AML-193 (cell line): ENCODE measurements at places on chromosomes 6 and 20.
A peak's percentile ranks its signal among the peaks of the same experiment; 100 is the strongest.

- DNase-seq = no peak
Measured at GRCh38 chr20:22063753-22064152, 358.3 kb downstream of the PAX1 start.

- no peak for DNase-seq
Measured at GRCh38 chr20:22931653-22932608, 103.2 kb upstream of the SSTR4 start.

DNA sequence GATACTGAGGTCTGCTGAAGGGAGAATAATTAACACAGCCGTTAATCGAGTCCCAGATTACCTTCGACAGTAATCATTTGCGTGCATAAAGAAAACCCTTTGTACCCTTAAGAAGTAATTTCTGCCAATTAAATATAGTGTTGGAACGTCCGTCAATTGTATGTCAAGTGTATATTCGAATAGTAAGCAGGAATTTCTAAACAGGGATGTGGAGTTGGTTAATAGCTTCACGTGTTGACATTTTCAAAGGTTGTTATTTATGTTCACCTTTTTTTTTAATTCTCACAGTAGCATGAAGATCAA lies 798 bp upstream of the SNAP91 start:
- DNase-seq = no peak

DNA sequence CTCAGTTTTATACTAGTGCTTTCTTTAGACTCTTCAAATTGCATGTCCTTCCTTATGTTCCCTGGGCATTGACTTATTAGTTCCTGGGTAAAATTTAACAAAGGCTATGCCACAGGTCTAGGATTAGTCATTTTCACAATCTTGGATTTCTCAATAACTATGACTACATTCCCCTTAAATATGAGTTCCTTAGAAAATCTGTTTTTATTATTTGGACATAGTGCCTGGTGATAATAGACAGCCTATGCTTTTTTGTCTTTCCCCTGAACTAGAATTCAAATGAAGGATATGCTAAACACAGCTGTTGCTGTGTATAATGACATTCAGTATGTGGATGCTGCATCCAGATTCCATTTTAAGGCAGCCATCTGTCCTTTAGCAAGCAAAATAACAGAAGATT lies 1252.8 kb upstream of the GJE1 start:
- peak; percentile 64 for DNase-seq

DNA sequence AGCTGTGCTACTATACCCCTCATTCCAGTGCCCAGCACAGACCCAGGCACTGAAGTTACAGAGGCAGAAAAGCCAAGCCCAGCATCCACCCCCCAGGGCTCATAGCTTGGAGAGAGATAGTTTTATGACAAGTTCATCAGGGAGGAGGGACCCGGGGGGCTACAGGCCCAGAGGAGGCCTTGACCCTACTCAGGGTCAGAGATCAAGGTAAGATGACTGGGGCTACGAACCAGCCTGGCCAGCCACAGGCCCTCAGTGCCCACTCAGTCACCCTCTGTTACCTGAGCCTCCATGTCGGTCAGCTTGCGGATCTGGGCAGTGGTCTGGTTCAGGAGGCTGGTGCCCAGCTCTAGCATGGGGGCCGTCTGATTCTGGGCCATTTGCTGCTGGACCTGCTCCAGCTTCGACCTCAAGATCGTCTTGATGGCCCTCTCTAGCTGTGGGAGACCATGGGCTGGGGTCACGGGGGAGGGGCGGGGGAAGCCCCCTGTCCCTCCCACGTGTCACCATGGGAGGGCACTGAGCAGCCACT lies 26.1 kb downstream of the ANGPT4 start:
- DNase-seq = no peak

DNA sequence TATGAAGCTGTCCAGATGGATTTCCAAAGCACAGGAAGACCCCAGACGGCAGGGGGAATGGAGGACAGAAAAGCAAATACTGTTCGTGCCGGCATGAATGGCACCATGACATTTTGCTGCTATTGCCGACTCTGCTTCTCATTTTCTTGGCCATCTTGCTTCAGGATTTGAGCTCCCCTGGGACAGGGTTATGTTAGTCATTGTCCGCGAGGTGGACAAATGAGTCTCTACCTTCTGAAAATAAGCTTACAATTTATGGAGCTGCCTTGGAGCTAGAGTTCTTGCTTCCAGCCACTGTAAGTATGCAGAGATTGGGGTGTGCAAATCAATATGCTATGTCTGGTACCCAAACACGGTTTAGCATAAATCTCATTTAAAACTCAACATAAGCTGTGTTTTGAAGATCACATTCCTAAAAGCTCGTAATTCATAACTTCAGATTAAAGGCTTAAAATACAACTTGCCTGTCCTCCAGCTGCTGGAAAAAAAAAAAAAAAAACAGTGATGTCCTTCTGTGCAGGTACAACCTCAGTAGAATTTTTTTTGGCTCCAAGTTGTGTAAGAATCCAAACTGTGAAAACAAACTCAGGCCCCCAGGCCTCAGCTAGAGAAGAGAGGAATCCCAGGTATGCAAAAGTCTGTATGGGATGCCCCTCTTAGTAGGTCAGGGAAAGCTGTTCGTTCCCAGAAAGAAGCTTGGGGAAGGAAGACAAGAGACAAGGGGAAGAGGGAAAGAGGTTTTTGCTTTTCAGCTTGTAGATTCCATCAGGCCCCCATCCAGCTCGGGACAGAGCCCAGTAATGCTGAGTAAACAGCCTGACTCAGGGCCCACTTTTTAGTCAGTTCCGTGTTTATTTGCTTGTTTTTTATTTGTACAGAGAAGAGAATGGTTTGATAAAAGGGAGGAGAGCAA lies 184.2 kb upstream of the FOXA2 start:
- DNase-seq = no peak

- no peak for DNase-seq
Measured at GRCh38 chr6:2651961-2652360, 98.8 kb downstream of the MYLK4 start.

DNA sequence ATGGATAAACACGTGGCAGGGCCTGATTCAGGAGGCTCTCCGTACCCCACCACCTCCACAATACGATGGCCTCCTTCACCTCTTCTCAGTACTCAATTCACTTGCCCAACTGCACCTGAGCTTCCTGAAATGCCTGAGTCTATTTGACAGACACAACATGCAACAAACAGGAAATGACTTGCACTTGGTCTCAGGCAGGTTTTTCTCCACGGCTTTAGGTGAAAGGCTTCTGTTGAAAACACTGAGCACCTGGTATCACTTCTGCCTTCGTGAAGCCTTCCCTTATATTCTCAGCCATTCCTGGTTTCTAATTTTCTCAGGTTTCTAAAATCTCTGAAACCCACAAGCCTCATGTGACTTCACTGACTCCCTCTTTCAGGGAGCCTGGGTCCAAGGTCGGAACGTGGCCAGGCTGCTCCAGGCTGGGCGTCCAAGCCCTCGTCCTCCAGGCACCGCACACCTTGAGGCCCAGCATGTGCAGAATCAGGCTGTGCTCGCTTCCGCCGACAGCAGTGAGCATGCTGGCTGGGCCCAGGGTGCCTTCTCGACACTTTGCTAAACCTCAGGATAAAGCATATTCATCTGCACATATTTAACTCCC lies 34.7 kb downstream of the TAF4 start:
- no peak for DNase-seq

GRCh38 chr6:15580326-15580725 lies 82.5 kb downstream of the DTNBP1 start:
- no peak for DNase-seq

GRCh38 chr20:23634985-23635767 lies 2.6 kb downstream of the CST3 start:
- DNase-seq = no peak

DNA sequence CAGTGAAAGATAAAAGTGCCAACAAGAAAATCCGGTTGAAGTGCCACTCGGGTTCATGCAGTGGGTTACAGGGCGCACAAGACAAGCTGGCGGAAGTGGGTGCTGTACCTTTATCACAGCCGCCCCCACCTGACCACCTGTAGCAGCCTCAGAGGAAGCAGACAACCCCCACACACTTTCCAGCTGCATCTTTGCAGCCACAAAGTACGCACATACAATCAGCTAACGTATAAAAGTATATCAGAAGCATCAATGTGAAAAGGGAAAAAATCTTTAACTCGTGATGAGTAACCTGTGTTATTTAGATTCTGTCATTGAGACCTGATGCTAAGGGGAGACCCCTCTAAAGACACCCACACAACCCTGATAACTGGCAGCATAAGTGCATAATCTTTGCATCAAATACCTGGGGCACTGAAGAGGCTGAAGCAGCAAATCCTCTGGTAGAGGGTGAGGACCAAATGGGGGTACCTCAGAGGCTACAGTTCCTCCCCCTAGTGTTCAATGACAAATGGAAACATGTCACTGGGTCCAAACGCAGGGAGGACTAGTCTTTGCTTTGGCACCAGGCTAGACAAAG lies 22.1 kb downstream of the BACH2 start:
- no peak for DNase-seq

- DNase-seq = no peak
Measured at GRCh38 chr6:6771964-6772363, 183.4 kb downstream of the LY86 start.

GRCh38 chr6:32844839-32845383 lies 1.1 kb upstream of the PSMB8 start:
- DNase-seq = no peak

GRCh38 chr6:2782356-2782708 lies 17.1 kb downstream of the WRNIP1 start:
- DNase-seq = no peak

DNA sequence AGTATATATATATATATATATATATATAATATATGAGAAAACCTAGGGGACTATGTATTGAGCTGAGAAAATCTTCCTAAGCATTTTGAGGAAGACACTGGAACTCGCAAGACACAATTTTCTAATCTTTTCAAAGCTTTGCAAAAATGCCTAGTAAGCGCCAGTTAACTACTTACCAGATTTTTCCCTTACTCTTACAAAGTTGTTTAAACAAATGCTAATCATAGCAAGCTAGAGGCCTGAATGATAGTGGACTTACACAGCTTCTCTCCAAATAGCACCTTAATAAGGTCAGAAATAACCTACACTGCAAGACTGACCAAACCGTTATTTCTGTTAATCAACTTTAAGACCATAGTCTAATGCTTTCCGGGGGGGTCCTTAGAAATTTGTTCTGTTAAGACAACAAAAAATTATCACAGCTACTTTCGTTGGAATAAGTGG lies 56.1 kb upstream of the HFE start:
- peak; percentile 81 for DNase-seq

GRCh38 chr6:41272591-41273240 lies 13.8 kb downstream of the TREM1 start:
- no peak for DNase-seq

- peak; percentile 33 for DNase-seq
Measured at GRCh38 chr20:17965042-17965697, 3.4 kb downstream of the SNX5 start.

- DNase-seq = no peak
Measured at GRCh38 chr20:45951925-45952834, 17.7 kb downstream of the PCIF1 start.

DNA sequence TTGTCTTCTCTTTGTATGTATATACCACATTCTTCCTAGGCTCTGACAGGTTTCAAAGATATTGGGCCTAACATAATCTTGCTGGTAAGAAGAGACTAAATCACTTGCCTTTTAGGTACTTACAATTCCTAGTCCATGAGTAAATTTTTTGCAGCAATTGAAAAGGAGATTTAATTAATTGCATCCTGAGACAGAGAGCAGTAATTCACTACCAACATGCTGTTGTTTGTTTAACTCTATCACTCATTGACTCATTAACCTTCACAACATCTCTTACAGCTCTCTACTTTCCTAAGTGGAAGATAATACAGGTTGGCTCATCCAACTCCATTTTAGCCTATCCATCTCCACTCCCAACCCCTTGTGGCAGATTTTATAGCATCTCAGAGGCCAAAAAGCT lies 280.4 kb downstream of the ALDH8A1 start:
- DNase-seq = no peak

GRCh38 chr6:6557886-6558285 lies 30.6 kb upstream of the LY86 start:
- peak; percentile 4 for DNase-seq

GRCh38 chr20:3847429-3847940 lies 851 bp downstream of the MAVS start:
- DNase-seq = no peak

- DNase-seq = no peak
Measured at GRCh38 chr20:63591786-63592355, 17.8 kb upstream of the HELZ2 start.

- DNase-seq = no peak
Measured at GRCh38 chr20:23533161-23533560, 35.1 kb downstream of the CST9L start.

- DNase-seq = no peak
Measured at GRCh38 chr6:38193051-38193450, 373.5 kb downstream of the ZFAND3 start.

DNA sequence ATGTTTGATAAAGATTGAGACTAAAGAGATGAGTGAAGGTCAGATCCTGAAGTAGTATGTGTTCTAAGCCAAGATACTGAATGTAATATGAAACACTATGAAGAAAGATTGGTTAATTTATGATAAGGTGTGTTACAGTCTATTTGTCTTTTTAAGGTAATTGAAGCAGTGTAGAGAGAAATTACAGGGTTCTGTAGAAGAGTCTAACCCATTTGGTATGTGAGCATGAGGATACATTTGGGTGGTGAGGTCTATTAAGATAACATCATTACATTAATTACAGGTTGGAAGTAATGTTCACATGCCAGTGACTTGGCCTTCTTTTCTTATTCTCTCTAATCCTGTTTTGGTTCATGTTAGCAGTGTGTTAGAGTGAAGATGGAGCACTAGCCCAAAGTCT lies 61.4 kb downstream of the AFDN start:
- no peak for DNase-seq

DNA sequence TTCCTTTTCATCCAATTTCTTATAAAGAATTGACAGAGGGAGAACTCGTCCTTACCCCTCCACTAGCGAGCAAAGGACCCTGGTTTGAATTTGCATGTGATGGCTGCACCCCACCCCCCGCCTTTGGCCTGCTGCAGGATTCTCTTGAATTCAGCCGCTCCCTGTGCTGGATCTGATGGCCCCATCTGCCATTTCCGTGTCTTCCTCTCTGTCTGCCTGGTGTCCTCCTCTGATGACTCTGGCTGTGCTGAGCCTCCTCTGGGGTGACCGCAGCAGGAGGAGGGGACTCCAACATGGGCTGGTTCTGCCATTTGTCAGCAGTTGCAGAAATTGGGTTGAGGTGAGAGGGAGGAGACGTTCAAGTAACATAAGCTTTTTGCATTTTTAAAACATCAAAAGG lies 188.8 kb downstream of the DLL1 start:
- DNase-seq = no peak

- DNase-seq = no peak
Measured at GRCh38 chr6:106787327-106788196, 158.2 kb downstream of the QRSL1 start.

GRCh38 chr20:53888510-53888909 lies 181.9 kb downstream of the BCAS1 start:
- no peak for DNase-seq

GRCh38 chr6:136425793-136426192 lies 124.4 kb downstream of the MAP7 start:
- no peak for DNase-seq

DNA sequence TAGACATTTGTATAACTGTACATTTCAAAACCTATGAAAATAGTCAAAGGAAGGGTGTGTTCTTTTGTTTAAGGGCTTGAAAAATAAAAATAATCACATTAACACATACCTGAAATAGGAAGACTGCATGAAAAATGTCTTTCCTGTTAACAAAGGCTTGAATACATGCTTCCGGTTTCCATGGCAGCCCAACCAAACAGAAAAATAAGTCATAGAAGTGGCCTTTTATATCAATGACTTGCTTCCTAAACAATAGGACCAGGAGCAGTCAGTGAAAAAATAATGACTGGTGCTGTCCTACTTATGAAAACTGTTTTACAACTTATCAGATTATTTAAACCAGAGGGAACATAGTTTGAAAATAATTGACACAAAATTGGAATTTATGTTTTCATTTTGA lies 412.6 kb upstream of the PLCB4 start:
- no peak for DNase-seq
